ENCODE measurements at places on chromosomes 1 and 21.

DNA sequence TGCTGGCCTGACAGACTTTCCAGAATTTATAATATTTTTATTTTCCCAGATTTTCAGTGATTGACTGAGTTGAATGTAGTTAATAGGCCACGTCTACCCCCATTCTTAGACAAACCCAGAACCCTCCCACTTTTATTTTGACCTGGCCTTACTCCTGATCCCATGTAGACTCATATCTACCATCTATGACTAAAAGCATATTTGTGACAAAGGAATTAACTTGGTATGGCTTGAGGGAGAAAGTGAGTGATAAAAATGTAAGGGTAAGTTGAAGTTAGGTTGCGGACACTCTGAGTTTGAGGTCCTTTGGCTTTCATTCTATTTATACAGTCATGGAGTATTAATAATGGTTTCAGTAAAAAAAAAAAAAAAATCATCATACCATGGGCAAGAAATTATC is 168.4 kb downstream of the KCNK2 start:
- no peak for DNase-seq

DNA sequence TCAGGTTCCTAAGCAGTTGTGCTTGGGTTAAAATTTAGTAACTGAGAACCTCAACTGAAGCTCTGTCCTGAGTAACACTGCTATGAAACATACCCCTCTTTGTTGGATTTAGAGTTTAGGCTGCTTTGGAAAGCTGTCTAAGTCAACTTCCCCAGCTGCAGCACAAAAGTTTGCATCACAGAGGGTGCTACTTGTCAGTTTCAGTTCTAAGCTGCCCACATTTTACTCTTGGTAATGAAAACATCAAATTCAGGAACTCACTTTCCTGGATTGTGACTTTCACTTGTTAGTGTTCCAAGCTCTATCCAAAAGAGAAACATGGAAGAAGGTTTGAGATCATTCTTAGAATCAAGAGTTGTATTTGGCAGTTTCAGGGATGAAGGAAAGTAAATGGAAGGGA is 191.7 kb upstream of the NFIA start:
- no peak for DNase-seq

GRCh38 chr1:11594222-11594621 is 60.0 kb downstream of the FBXO2 start:
- DNase-seq, result no peak

- peak; percentile 1 for DNase-seq
These were observed 112.5 kb downstream of the DNM3 start for GRCh38 chr1:171953835-171954234.

GRCh38 chr1:222798975-222799374 is 15.9 kb upstream of the DISP1 start:
- DNase-seq, result no peak

GRCh38 chr1:230204842-230205241 is 137.8 kb downstream of the GALNT2 start:
- DNase-seq, result no peak

DNA sequence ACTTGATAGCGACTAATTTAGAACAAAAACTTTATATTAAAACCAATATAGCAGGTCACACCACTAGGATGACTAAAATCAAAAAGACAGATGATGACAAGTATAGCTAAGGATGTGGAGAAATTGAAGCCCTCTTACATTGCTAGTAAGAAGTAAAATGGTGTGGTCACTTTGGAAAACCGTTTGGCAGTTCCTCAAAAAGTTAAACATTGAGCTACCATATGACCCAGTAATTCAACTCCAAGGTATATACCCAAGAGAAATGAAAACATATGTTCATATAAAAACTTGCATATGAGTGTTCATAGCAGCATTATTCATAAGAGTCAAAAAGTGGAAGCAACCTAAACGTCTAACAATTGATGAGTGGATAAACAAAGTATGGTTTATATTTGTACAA is 13.0 kb upstream of the SERINC2 start:
- no peak for DNase-seq

DNA sequence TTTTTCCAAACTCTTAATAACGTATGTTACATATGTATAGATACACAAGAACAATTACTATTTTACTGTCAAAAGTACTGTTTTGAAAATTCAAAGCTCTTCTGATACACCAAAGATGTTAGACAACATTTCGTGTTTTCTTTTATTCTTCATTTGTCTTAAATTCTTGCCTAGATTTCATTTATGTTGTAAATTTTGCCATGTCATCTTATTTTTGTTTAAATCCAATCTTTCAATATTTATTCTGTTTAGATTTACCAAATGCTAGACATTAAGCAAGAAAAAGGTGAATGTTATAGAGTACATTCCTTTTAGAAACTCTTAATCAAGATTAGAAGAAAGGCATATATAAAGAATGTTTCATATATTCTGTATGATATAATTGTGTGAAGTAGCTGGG is 876.9 kb downstream of the KCNT2 start:
- DNase-seq, result no peak
